GM23338 (cell line): ENCODE measurements at places on chromosomes 11 and 22. TPM values are rescaled to one million over a fixed set of nuclear protein-coding genes. Genes with fewer than 3 reads are reported as not detected.

Gene UNC93B1
- polyA plus RNA-seq, result 15.7 and 16.2 TPM in 2 replicates

Gene OR52A1
- polyA plus RNA-seq, result 0.73 and 0.82 TPM in 2 replicates

Gene MPZL2
- polyA plus RNA-seq, result 2.1 and 2.6 TPM in 2 replicates

Gene CARD16
- 0.50 TPM in 1 of 2 replicates, not detected in the other for polyA plus RNA-seq

Gene PIH1D2
- polyA plus RNA-seq, result 0.89 and 1.4 TPM in 2 replicates

Gene PRRG4
- 1.4 and 1.6 TPM in 2 replicates for polyA plus RNA-seq

Gene SAA1
- not detected in 2 replicates for polyA plus RNA-seq
